Psoas muscle (tissue), 8 donors: ENCODE measurements at places on chromosomes 7 and 10. TPM values are rescaled to one million over a fixed set of nuclear protein-coding genes. Genes with fewer than 3 reads are reported as not detected.

DNA sequence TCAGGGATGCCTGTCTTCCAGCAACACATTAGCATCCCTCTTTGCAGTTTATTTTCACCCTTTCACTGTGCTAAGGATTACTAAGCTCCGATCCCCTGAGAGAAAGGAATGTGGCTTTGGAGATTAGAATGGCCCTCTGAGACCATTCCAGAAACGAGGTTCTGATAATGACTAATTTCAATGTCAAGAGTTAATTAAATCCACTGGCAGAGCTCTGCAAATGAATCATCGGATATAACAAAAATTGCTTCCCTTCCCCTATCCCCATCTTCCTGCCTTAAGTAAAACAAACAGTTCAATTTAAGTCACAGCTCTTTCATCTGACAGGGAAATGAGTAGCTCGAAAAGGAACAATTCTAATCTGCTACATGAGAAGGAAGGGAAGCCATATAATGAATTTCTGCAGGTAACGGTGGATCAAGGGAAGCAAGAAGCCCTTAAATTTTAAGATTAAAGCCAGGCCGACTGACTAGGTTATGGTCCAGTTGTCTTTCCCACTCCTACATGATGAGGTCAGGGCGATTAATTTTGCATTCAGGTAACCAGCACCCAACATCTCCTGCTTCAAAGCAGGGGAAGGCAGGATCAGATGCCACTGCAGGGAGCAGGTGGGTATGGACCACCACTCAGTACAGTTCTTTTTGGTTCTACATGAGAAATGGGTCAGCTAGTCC, 50.5 kb downstream of the MALSU1 start:
- DNase-seq: no peak

Gene GPR141
- total RNA-seq: not detected

Gene TWIST1
- total RNA-seq: 0.20 TPM

GRCh38 chr7:158067219-158067930, 520.2 kb downstream of the PTPRN2 start:
- DNase-seq: no peak

- no peak for DNase-seq
Measured at GRCh38 chr7:139522830-139523198, 671 bp upstream of the CLEC2L start.

Gene TMEM196
- not detected for total RNA-seq

GRCh38 chr7:21160401-21160800, 267.5 kb upstream of the SP4 start:
- no peak for DNase-seq

DNA sequence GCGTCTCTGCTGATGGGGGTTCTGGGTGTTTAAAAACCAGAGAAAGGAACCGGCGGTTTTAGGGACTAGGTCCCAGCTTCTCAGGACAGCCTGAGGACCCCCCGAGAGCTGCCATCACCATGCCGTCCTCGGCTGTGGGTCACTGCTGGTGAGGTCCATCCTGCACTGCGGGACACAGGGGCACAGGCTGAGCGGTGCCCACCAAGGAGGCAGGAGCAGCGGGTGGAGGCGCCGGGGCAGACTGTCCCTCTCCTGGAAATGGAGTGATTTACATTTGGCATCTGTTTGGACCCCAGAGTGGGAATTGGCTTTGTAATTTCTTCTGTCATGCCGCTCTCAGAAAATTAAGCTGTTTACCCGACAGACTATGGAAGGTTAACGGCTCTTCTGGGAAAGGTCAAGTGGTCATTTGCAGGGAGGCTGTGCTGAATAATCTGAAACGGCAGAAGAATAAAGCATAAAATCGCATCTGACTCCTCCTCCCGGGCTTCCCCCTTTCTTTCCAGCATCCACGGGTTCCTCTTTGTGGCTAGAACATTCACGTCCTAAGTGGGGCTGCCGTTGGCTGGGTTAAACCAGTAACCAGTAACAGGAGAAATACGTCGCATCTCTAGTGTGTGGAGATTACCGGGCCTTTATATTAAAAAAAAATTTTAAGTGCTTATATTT, 31.7 kb downstream of the LHPP start:
- DNase-seq: peak; percentile 36

GRCh38 chr10:126433351-126433750, 45.1 kb upstream of the ADAM12 start:
- no peak for DNase-seq

Gene NACAD
- total RNA-seq: 1.4 TPM

DNA sequence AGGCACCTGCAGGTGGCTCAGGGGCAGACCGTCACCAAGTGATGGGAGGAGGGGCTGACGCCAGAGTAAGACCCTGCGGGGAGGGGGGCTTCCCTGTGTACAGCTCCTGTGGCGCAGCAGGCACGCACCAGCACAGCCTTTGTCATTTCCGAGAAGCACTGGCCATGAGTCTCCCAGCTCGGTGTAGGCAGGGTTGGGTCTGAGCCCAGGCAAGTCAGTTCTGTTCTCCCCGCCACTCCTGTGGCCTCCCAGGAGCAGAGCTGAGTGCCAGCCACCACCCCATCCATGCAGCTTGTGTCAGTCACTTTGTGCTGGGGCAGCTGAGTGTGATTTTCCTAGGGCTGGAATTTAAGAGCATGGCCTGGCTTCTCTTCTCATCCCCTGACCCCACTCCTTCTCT, 13.2 kb downstream of the CPSF4 start:
- DNase-seq: no peak

- no peak for DNase-seq
Measured at GRCh38 chr7:101941481-101942383, 124.3 kb downstream of the CUX1 start.
